AG09319 (cell line): ENCODE measurements at places on chromosomes 13 and 19.
A peak's percentile ranks its signal among the peaks of the same experiment; 100 is the strongest.

- no peak for DNase-seq
Measured at GRCh38 chr19:38120471-38121025, 103.5 kb downstream of the DPF1 start.

GRCh38 chr13:20891768-20892167 is 10.8 kb downstream of the XPO4 start:
- no peak for DNase-seq

DNA sequence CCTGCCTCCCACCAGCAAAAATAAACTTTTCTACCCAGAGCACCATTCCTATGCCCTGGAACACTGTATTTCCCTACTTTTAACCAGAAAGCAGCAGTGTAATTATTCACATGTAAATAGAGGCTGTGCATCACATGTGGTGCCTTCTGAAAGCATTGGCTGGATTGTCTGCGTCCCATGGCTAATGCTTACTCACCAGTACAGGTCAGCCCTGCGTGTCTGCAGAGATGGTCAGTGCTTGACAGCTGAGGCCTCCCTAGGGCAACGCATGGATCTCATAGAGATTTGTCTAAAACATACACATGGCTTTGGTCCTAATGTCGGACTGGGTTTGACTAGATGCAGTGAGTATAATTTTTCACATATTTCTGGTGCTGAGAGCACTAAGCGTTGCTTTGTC is 64.2 kb downstream of the DPY19L3 start:
- DNase-seq, result no peak

DNA sequence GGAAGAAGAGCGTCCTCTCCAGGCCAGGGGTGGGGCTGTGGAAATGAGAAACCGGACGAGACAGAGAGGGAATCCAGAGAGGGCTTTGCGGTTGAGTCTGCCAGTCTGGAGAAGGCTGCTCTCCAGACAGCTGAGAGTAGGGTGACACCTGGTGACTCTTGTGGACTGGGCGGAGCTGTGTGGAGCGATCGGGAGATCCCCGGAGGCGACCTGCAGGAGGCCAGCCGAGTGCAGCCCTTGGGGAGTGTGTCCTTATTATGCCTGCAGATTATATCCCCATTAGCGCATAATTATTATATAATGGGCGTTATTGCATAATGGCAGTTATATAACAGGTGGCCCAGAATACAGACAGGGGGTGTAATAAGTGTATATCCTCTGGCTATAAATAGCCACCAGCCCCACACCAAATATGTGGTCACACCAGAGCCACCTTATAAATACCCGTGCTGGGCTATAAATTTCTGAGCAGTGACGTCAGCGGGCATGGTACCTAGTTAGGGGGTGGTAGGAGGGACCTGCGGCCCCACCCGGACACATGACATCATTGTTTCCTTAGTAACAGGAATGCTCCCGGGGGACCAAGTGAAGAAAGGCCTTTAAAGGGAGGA is 41.2 kb downstream of the NFIX start:
- no peak for DNase-seq

GRCh38 chr13:48749699-48750473 is 96.2 kb downstream of the CYSLTR2 start:
- DNase-seq, result peak; percentile 69

- DNase-seq, result no peak
Measured at GRCh38 chr13:30900436-30900835, 5.6 kb upstream of the MEDAG start.

DNA sequence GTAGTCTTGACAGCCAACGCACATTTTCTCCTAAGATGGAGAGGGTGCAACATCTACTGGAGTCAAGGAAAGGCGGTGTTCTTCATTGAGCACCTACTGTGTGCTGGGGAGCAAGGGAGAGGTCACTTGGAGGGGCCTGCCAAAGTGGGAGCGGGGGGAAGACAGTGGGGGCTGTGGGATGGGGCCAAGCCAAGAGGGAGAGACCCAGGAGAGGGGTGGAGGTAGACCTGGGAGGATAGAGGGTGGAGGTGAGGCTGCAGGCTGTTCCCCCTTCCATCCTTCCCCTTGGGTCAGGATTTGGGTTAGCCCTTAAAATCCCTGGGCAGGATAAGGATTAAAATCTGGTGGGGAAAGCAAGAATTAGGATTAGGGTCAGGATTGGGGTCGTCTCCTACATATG is 1.7 kb upstream of the PLPP2 start:
- DNase-seq, result no peak

- DNase-seq, result peak; percentile 43
Measured at GRCh38 chr13:45162821-45163220, 38.0 kb downstream of the KCTD4 start.

DNA sequence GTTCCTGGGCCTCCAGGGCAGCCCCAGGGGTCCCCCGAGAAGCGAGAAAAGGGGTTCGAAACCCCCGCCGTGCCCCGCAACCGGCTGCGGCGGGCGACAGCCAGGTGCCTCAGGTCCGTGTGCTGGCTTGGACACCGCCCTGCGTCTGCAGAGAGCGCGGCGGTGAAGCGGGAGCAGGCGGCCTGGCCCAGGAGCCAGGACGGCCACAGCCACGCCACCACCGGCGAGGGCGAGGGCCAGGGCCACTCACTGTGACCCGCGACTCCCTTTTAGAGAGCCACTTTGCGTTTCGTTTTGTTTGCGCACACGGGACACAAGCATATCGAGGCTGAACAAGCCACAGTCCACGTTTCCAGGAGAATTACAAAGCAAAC is 110.4 kb downstream of the CRYL1 start:
- DNase-seq, result no peak

- DNase-seq, result no peak
Measured at GRCh38 chr13:100659578-100659977, 15.0 kb downstream of the TMTC4 start.

DNA sequence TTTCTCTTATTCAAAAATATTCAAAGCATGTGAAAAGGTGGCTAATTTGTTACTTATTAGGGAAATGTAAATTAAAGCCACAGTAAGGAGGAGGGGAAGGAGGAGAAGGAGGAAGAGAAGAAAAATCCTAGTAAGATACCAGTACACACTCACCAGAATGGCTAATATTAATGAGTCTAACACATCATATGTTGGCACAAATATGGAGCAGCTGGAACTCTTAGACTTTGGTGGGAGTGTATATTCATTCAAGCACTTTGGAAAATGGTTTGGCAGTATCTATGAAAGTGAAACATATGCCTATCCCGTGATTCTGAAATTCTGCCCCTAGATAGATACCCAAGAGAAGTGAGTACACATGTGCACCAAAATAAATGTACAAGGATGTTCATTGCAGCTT is 38.1 kb upstream of the RGCC start:
- no peak for DNase-seq

- DNase-seq, result no peak
Measured at GRCh38 chr13:43431841-43432240, 354.9 kb downstream of the ENOX1 start.

- no peak for DNase-seq
Measured at GRCh38 chr13:83980331-83980730, 98.1 kb upstream of the SLITRK1 start.

- no peak for DNase-seq
Measured at GRCh38 chr13:102212729-102213128, 189.1 kb downstream of the FGF14 start.

- DNase-seq, result no peak
Measured at GRCh38 chr13:98312606-98313005, 135.5 kb upstream of the RNF113B start.

DNA sequence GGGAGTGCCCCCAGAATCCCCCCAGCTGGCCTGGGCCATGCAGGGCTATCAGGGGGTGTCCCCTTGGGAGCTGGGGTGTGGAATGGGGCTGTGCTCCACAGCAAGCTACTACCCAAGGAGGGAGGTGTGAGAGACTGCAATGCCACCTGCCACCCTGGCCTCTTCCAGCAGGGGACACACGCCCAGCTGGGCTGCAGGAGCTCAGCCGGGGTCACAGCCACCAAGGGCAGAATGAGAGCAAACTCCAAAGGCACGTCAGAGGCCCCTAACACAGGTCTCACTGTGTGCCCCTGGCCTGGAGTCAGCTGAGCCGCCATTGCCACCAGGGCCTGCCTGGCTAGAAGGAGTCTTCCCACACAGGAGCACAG is 55.5 kb downstream of the MLLT1 start:
- no peak for DNase-seq

DNA sequence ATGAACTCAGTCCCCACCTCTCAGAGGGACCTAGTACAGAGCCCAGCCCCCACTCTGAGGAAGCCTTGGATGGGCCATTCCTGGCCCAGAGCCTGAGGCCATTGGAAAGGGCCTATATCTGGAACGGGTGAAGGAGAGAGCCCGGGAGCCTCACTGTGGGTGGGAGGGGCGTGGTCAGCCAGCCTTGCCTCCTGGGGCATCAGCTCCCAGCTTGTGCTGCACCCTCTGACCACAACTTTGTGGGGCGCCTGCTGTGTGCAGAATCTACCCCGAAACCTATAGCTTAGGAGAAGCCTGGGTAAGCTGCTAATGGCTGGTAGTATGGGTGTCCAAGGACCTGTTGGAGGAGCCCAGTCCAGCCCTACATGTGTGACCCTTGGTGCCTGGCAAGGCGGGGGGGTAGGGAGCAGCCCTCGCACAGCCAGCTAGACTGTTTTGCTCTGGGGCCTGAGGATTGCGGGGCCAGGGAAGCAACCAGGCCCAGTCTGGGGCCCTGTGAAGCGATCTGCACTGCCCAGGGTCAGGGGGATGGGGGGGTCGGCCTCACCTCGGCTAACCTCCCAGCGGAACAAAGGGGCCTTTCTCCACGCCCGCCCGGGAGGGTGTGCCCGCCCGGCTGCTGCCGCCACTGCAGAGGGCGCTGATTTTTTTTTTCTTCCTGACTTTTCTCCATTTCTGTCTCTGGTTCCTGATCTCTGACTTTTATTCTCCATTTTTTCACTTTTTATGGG is 42.3 kb downstream of the LYL1 start:
- no peak for DNase-seq

DNA sequence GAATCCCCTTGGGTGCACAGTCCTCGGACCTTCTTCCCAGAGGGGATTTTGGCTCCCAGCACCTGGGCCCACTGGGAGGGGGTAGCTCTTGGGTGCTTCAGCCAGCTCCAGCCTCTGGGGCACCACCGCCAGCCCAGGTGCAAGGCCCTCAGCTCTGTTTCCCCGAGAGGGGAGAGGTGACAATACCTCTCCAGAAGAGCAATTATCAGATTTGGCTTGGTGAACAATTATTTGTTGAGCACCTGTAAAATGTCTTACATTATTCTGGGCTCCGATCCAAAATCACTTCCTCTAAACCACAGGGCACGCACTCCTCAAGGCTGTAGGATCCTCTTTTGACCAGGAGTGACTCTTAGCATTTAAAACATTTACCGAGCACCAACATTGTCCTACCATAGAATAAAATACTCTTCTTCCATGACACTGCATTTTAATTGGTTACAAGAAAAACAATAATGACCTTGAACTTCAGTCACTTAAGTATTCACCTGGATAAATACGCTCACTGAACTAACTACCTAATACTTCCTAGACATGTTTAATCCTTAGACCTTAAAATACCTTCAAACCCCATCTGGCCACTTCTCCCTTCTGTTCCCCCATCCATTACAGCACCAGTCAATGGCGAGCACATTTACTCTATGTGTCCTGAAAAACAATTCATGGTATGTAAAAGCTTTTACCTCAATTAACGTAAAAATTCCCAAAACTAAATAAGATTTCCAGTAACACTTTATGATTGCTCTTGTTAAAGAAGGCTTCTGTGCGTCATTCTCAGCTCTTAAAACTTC is 54.8 kb downstream of the ABCC4 start:
- DNase-seq, result no peak

DNA sequence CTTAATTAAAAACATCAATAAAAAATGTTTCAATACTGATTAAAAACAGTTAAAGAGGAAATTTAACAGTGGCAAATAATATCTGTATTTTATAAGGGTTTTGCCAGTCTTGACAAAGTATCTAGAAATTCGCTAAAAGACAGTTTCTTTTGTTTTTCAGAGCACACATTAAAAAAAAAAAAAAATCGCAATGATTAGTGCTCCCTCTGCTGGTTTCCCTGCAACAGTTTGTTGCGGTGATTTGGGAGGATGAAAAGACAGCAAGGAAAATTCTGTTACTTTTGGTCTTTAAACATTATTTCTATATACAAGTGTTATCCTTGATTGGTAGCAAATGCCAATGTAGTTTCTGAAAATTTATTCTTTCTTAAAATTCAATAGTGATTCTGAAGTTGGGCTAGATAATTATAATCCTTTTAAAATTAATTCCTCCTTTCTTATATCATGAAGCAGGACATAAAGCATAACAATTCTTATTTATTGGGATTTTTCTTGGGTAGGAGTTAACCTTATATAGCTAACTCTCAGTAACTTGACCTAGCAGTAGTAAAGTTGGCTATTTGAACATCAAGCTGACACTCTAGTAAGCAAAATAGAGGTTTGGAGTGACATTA is 23.1 kb upstream of the SPRY2 start:
- DNase-seq, result no peak

DNA sequence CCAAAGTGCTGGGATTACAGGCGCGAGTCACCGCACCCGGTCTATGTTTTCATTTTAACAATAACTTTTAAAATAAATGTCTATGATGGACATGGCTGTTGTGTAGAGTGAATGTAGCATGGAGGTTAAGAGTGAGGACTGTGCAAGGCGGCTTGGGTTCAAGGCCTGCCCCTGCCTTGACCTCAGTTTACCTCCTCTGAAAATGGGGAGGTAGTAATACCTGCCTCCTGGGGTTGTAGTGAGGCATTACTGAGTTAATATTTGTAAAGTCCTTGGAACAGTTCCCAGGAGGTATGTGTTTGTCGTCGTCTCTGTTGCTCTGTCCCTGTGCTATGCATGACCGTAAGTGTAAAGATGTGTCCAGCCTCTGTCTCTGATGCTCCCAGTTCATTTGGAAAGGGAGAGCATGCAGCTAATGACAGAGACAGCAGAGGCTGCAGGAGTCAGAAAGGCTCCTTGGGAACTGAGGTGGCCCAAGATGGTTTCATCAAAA is 9.4 kb downstream of the GARRE1 start:
- DNase-seq, result no peak
